ENCODE measurements at places on chromosomes 4 and X.

DNA sequence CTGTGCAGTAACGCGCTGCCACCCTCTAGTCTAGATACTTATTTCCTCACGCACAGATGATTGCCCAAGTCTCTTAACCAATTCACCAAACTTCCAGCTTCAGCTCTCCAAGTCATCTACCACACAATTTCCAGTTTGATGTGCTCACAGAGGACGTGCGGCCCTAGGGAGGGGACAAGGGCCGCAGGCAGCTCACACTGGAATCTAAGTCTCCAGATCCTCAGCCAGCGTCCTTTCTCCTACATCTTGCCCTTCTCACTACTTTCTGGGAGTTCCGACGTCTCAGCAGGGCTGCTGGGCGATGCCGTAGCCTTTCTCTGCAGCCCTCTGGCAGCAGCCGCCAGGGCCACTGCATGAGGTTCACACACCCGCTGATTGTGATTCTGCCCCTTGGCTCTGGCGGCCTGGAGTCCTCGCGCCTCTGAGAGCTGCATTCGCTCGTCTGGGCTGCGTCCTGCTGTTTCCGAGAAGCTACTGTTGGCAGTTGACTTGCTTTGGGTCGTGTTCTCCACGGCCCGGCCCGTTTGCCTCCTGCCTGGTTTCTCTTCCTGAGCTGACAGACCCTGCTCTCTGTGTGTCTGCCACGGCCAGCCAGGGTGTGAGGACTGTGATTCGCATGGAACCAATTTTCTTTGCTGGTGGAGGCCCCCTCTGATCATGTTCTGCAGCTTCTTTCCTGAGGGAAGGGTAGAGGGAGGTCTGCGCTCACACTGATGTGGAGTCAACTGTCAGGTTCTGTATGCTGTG, 14.1 kb upstream of the TMEM131L start:
- no peak for DNase-seq

DNA sequence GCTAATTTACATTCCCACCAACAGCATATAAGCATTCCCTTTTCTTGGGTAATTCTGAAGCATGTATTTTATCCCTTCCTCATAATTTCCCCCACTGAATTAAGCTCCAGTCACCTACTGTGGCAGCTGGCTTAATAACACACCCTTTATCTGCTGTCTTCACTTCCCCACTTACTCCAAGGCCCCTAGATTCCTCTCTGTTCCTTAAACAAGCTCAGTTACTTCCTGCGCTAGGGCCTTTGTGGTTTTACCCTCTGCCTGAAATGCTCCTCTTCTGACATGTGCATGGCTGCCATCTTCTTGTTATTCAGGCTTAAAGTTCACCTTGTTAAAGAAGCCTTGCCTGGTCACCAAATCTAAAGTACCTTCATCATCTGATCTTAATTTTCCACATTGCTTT, 47.2 kb upstream of the RPS6KA3 start:
- DNase-seq: no peak

DNA sequence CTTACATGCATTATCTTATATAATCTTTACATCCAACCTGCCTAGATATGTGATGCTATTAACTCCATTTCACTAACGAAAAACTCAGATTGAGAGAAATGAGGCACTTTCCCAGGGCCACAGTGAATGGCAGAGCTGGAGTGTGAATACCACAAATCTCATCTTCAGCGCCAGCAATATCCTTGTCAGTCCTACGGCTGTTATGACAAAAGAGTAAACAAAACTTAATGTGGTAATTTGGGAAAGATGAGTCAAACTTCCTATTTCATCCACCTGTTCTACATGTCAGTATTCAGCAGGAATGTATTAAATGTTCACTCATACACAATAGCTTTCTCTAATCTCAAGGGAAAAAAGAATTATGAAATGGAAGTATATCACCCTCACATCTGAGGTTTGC, 56.9 kb downstream of the FAT1 start:
- DNase-seq: no peak

DNA sequence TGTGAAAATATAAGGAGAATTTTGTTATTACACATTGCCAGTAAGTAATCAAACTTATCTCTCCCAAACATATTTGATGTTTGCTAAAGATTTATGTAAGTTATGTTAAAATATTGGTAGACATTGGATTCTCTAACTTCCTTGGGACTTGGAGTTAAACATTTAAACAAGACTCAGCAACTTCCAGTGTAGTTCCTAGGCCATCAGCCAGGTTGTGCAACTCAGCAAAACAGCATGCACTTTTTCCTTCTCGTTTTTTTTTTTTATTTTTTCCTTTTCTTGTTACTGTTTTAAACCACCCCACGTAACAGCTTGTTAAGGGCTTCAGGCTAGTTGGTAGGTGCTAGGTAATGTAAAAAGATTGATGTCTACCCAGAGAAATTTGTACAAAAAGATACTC, 510.4 kb downstream of the ANKRD50 start:
- DNase-seq: no peak

- no peak for DNase-seq
Measured at GRCh38 chr4:74161666-74162450, 3.9 kb downstream of the MTHFD2L start.

DNA sequence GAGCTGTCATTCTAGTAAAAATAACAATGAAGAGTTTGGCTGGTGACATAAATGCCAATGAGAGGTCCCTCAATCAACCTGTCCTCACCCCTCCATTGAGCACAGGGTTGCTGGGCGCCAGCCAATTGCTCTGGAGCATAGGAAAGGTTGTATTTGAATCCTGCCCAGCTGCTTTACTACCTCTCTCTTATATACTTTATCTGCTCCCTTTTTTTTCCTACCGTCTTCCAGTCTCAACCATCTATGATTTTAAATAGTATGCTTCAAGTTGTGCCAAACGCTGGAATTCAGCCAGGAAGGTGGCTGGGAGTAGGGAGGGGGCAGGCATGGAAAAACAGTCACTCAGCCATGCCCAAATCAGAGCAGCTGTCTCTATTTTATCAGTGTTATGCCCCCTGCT, 153.8 kb downstream of the NR3C2 start:
- DNase-seq: no peak

GRCh38 chrX:140346729-140347128, 158.1 kb downstream of the SOX3 start:
- DNase-seq: no peak

DNA sequence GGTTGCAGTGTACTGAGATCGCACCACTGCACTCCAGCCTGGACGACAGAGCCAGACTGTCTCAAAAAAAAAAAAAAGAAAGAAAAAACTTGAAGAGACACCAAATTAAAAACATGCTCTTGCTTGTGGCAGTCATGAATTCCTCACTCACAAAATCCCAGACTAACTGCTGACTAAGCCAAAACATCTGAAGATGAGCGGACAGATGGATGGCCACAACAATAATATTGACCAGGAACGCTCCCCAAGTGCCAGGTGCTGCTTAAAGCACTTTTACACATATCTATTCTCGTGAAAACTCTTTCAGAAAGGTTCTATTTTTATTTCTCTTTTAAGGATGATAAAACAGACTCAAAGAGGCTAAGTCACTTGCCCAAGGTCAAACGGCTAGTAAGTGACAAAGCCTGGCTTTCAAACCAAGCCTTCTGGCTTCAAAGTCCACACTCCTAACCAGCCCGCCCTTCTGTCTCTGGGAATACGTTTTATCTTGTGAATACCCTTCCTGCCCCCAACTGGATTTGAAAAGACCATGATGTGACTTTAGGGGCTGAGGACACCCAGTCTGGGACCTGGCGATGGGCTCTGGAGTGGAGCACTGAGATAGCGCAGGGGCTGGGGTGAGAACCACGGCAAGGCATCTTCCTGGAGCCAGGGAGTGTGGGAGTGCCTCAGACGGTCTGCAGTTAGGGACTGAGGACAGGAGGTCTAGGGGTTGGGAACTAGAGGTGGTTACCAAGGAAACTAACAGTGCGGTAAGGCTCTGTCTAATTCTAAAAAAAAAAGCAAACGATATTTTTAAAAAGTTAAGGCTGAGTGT, 9.5 kb upstream of the CXCR3 start:
- DNase-seq: no peak

DNA sequence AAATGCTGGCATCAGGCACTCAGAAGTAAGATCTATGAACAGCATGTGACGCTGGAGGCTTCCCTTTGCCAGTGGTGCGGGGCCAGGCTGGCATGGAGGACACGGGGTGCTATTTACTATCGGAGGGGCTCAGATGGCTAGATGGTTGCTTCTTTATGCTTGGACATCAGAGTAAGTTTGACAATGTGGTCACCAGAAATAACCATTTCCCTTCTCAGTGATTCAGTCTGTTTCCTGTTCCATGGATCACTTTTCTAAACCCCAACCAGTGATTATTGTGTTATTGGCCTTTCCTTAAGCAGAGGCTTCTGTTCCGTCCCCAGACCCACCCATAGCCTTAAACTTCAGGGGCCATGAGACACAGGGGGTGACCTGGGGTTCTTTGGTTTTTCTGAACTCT, 55.4 kb upstream of the DHX15 start:
- no peak for DNase-seq

DNA sequence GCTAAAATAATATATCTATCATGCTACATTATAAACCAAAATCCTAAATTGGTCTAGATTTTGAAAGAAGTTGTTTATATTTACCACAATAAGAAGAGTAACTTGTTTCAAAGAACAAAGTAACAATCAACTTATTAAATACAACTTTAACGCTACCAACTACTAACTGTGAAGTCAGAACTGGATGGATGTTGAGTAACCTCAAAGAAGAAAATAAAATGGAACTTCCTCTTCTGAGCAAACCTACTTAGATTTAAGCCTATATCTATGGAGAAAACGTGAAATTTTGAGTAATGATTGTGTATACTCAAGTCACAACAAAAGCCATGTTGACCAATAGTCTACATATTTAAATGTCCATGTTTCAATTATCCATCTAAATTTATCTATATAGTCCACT, 25.7 kb downstream of the SH3RF1 start:
- no peak for DNase-seq

Measured in germinal center (tissue), 1 donor.